ENCODE measurements at places on chromosomes 6 and 20. TPM values are rescaled to one million over a fixed set of nuclear protein-coding genes. Genes with fewer than 3 reads are reported as not detected.

- H3K27ac ChIP-seq = no peak overlapping the region
- peak; percentile 85 for DNase-seq
- H3K4me1 ChIP-seq = peaks cover 12% of the 10 kb centered on the region
- H3K27me3 ChIP-seq = peaks cover 77% of the 10 kb centered on the region
These were observed 80.1 kb upstream of the ARMC2 start for GRCh38 chr6:108768166-108768555.

DNA sequence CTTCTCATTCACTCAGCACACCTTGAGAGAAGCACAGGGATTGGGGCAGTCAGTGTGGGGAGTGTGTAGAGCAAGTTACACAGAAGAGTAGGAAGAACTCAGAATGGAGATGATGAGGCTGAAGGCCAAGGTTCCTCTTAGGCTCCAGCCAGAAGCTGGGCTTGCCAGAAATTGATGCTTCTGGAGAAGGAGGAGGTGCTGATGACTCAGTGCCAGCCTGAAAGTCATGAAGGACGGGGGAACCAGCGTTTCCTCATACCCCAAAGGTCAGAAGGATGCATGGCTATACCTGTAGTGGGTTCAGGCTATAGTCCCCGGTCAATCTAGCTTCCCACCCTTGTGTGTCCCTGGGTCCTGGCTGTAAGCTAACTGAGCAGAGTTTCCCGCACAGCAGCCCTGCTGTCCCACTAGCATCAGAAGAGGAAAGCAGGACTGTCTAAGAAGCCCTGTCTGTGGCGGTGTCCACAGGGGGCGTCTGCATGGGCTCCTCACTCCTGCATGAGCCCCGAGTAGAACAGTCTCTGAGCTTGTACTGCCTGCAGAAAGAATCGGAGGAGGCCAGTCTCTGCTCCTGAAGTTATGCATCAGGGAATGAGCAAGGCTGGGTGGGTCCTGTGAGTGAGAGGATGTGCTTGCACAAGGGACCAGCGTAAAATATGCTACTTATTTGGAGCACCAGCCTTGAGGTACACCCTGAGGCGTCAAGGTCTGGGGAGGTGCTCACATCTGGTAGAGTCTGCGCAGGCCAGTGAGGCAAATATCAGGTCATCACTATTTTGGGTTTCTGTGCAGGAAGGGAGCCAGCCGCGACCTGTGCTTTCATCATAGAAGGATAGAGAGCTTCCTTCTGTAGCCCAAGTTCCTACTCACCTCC, 148.5 kb downstream of the MRPL14 start:
- no peak overlapping the region for H3K4me3 ChIP-seq
- no peaks in the 10 kb centered on the region for H3K27me3 ChIP-seq
- no peak overlapping the region for H3K27ac ChIP-seq
- no peaks in the 10 kb centered on the region for H3K4me1 ChIP-seq
- no peak for DNase-seq

DEFB124 gene
- total RNA-seq = not detected

GRCh38 chr20:61808447-61808846, 257.2 kb downstream of the TAF4 start:
- no peak for DNase-seq
- H3K36me3 ChIP-seq = no peaks in the 10 kb centered on the region
- H3K4me3 ChIP-seq = no peak overlapping the region
- H3K4me1 ChIP-seq = peaks cover 6% of the 10 kb centered on the region

PRDM13 gene
- total RNA-seq = not detected

DNA sequence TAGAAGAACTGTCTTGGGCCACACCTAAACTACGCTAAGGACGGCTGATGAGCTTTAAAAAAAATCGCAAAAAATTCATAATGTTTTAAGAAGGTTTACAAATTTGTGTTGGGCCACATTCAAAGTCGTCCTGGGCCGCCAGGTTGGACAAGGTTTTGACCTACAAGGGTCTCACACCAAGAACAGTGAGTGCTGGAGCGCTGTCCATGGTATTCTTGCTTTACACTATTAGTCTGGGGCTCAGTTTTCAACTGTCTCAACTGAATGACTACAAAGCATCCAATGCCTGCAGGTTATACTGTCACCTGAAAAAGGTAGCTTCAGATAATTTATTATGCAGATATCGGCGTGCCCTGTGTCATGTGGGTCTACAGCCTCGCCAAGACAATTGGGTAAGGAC, 3.7 kb upstream of the FAXC start:
- no peak overlapping the region for H3K4me3 ChIP-seq
- H3K27ac ChIP-seq = no peak overlapping the region

DDO gene
- not detected for total RNA-seq
